GM23338 (cell line): ENCODE measurements at places on chromosomes 4 and X. TPM values are rescaled to one million over a fixed set of nuclear protein-coding genes. Genes with fewer than 3 reads are reported as not detected.

ATRX gene
- total RNA-seq, result 123 and 162 TPM in 2 replicates

FAM156B gene
- 2.8 and 19.1 TPM in 2 replicates for total RNA-seq

ABLIM2 gene
- total RNA-seq, result 1.0 and 4.3 TPM in 2 replicates

SSX3 gene
- total RNA-seq, result not detected in 2 replicates

DNA sequence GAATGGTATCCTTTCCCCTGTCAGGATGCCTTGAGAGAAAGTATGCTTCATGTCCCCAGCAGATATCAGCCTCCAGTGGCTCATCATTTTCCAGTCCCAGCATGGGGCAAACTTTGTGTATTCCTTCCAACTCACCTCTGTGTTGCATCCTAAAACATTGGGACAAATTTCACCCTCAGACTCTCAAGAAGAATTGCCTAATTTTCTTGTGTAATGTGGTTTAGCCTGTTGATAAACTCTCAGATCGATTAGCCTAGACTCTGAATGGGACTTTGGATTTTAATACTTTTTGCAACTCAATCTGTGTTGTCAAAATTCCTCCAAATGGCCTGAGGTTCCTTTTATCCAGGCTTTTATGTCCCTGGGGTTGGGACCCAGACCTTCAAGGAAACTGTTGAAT is 805.3 kb downstream of the C4orf33 start:
- no peaks in the 10 kb centered on the region for H3K36me3 ChIP-seq
- no peak for DNase-seq
- H3K27me3 ChIP-seq, result no peaks in the 10 kb centered on the region
- no peak overlapping the region for H3K27ac ChIP-seq

DNA sequence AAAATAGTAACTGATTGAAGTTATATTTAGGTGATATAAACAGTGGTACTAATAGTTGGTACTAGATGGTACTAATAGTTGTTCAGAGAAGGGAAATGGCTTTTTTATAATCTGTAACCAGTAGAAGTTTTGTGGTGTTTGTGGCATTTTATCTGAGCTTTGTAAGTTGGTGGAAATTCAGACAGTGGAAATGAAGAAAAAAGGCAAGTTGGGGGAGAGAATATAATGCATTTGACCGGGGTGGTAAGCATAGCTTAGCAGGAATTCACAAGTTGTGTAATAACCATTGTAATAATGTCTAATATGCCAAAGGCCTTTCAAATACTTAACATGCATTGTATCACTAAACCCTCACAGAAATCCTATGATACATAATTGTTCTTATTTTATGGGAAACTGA is 36.3 kb downstream of the DTHD1 start:
- H3K36me3 ChIP-seq, result no peaks in the 10 kb centered on the region
- H3K4me3 ChIP-seq, result no peak overlapping the region
- no peaks in the 10 kb centered on the region for H3K4me1 ChIP-seq
- no peak for DNase-seq
- no peaks in the 10 kb centered on the region for H3K27me3 ChIP-seq

GRCh38 chr4:110343534-110343933 is 132.4 kb upstream of the ENPEP start:
- no peak overlapping the region for H3K27ac ChIP-seq
- H3K4me3 ChIP-seq, result no peak overlapping the region
- no peaks in the 10 kb centered on the region for H3K27me3 ChIP-seq
- no peaks in the 10 kb centered on the region; the same call in 1 of the 2 replicates for H3K4me1 ChIP-seq

- H3K27me3 ChIP-seq, result no peaks in the 10 kb centered on the region
- DNase-seq, result no peak
- no peaks in the 10 kb centered on the region for H3K36me3 ChIP-seq
- H3K4me3 ChIP-seq, result no peak overlapping the region
- no peaks in the 10 kb centered on the region for H3K4me1 ChIP-seq
- no peak overlapping the region for H3K27ac ChIP-seq
Observed at GRCh38 chr4:105357258-105357980, 116.4 kb downstream of the PPA2 start.

DNA sequence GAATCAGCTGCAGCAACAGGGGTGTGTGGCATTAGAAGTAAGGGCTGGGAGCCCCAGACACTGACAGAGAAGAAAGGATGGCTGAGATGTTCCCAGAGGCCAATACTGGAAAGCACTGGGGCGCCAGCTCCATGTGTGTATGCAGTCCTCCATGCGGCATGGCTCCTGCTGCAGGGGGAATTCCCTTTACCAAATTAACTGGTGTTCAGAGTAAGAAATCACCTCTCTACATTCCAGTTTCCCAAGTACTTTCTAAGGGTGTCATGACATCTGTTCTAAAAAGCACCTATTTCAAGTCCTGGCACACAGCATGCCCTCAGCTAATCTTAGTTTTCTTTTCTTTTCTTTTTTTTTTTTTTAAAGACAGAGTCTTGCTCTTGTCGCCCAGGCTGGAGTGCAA is 98.0 kb downstream of the MAML3 start:
- peak; percentile 14 for DNase-seq
- no peaks in the 10 kb centered on the region for H3K4me1 ChIP-seq
- no peak overlapping the region for H3K27ac ChIP-seq
- H3K27me3 ChIP-seq, result no peaks in the 10 kb centered on the region
- H3K4me3 ChIP-seq, result no peak overlapping the region
- H3K36me3 ChIP-seq, result no peaks in the 10 kb centered on the region

- H3K4me1 ChIP-seq, result no peaks in the 10 kb centered on the region
- no peaks in the 10 kb centered on the region for H3K36me3 ChIP-seq
- no peak for DNase-seq
- no peaks in the 10 kb centered on the region for H3K27me3 ChIP-seq
- H3K27ac ChIP-seq, result no peak overlapping the region
Observed at GRCh38 chr4:159910721-159911120, 807.8 kb downstream of the RAPGEF2 start.

DNA sequence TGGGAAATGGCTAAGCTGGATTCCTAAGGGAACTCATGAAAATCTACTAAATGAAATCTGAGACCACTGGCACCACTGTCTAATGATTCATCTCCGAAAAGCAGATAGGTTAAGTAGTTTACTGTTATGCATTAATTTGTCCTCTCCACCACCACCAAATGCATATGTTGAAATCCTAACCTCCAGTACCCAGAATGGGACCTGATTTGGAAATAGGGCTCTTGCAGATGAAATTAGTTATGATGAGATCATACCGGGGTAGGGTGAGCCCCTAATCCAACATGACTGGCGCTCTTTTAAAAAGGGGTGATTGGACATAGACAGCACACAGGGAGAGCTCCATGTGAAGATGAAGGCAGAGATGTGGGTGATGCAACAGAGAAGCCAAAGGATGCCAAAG is 124.9 kb upstream of the GUCY1A1 start:
- H3K27me3 ChIP-seq, result no peaks in the 10 kb centered on the region
- H3K4me3 ChIP-seq, result no peak overlapping the region
- no peak for DNase-seq
- no peak overlapping the region for H3K27ac ChIP-seq

DNA sequence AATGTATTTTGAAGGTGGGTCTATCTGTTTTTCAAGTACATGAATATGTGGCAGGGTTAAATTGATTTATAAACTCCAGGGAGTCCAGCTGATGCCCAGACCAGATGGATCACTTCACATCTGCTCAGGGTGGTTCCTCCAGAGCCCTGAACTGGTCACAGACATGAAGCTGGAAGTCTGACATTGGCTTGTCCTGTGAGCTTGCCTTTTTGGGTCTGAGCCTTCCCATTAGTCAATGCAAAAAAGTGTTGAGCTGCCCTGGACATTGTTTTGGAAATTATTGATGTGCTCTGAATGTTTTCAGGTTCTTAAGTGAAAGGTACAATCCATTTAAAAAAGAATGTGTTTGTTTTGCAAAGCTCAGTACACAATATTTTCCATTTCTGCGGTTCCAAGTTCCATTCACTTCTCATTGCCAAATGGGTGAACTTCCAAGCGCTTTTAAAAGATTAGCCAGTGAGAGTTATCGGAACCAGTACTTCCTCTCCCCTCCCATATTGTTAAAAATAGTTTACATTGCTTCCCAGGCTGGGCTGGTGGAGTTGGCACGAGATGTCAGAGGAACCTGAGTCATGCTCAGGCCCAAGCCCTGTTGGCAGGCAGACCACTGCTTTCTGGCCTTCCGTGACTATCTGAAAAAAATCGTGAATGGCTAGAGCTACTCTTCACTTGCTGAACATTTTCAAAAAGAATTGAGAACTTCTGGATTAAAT is 52.1 kb downstream of the PDGFRA start:
- peaks cover 20% of the 10 kb centered on the region for H3K4me1 ChIP-seq
- H3K27ac ChIP-seq, result no peak overlapping the region
- H3K4me3 ChIP-seq, result no peak overlapping the region
- H3K27me3 ChIP-seq, result no peaks in the 10 kb centered on the region
- peaks cover 18% of the 10 kb centered on the region for H3K36me3 ChIP-seq

DNA sequence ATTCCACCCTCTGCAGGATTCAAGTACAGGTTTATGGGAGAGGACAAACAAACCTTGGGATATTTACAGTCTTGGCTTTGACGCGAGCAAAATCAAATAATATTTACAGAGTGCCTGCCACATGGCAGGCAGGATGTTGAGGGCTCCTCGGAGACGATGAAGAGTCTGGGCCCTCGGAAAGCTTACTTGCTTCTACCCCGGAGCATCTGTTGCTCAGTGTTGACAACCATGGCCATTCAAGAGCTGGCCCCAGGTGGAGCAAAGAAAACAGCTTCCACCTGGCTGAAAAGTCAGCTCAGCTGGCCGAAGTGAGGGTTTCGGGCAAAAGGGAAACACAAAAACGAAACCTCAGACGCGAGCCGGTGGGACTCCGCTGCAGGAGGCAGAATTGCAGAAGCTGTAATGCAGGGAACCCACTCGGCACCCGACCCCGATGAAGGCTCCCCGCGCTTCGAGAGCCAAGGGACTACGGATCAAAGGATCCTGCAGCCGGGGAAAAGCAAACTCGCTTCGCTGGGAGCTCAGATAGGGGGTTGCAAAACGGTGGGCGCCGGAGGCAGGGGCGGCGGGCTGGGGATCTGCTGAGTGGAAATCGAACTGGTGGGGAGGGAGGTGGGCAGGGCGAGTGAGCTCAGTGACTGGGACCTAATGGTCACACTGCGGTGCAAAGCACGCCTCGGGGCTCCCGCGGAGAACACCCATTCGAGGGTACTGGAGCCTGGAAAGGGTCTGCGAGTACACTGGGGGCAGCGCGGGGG is 805 bp downstream of the ATP8A1 start:
- H3K36me3 ChIP-seq, result no peaks in the 10 kb centered on the region
- peaks cover 7% of the 10 kb centered on the region; the same call in 1 of the 2 replicates for H3K27me3 ChIP-seq
- DNase-seq, result peak; percentile 48
- no peak overlapping the region for H3K27ac ChIP-seq
- H3K4me3 ChIP-seq, result peak overlapping the region; percentile 68
- H3K4me1 ChIP-seq, result peaks cover 25% of the 10 kb centered on the region

GRCh38 chrX:6159468-6159867 is 69.2 kb downstream of the NLGN4X start:
- no peaks in the 10 kb centered on the region for H3K4me1 ChIP-seq
- H3K4me3 ChIP-seq, result no peak overlapping the region
- DNase-seq, result no peak

GRCh38 chr4:26362745-26363439 is 42.1 kb downstream of the RBPJ start:
- peaks cover 46% of the 10 kb centered on the region for H3K4me1 ChIP-seq
- no peak overlapping the region for H3K4me3 ChIP-seq
- no peak overlapping the region for H3K27ac ChIP-seq

DNA sequence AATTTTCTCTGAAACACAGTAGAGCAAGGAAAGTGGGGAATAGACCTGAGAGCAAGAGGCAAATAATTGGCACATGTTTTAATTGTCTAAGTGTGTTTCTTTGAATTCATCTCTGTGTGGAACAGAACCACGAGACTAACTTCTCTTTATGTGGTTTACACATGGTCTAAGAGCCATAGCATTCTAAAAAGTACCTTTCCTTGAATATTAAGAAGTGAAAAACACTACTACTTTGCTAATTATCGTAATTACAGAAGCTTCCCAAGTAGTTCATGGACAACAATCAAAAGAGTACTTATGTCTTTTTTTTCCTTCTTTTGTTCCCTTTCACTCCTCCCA is 2.9 kb upstream of the CYBB start:
- no peaks in the 10 kb centered on the region for H3K27me3 ChIP-seq
- DNase-seq, result no peak
- no peak overlapping the region for H3K27ac ChIP-seq
- H3K36me3 ChIP-seq, result no peaks in the 10 kb centered on the region
- H3K4me1 ChIP-seq, result no peaks in the 10 kb centered on the region
- no peak overlapping the region for H3K4me3 ChIP-seq

DNA sequence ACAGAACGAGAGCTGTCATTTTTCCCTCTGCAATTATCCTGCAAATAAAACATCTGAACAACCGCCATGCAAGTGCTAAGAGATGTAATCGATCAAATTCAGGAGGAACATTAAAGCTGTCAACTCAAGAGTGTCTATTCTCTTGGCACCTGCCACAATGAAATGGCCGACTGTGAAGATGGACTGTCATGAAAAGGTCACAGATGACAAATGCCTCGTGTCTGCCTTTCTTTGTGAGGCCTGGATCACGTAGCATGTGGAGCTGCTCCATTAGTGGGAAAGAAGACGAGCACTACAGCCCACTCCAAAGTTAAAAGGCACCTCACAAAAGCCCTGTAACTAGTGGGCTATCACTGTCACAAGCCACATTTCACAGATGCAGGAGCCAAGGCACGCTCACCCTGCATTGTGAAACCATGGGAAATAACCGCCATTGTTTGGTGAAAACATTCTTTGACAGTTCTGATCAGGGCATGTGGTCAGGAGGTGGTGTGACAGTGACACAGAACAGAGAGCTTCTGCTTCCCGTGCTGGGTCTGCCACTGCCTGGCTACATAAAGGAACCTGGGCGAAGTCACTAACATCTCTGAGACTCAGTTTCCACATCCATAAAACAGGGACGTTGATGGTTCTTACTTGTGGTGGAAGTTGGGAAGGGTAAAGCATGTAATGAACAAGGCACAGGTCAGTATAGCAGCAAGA is 98.9 kb downstream of the EVC2 start:
- no peak for DNase-seq
- no peak overlapping the region for H3K27ac ChIP-seq
- H3K27me3 ChIP-seq, result no peaks in the 10 kb centered on the region
- no peaks in the 10 kb centered on the region for H3K36me3 ChIP-seq
- H3K4me3 ChIP-seq, result no peak overlapping the region
- H3K4me1 ChIP-seq, result peaks cover 5% of the 10 kb centered on the region; the same call in 1 of the 2 replicates

GRCh38 chrX:41512394-41512793 is 65.3 kb downstream of the NYX start:
- no peak for DNase-seq
- no peak overlapping the region for H3K4me3 ChIP-seq
- H3K36me3 ChIP-seq, result no peaks in the 10 kb centered on the region
- H3K4me1 ChIP-seq, result peaks cover 8% of the 10 kb centered on the region; the same call in 1 of the 2 replicates
- H3K27me3 ChIP-seq, result no peaks in the 10 kb centered on the region

DNA sequence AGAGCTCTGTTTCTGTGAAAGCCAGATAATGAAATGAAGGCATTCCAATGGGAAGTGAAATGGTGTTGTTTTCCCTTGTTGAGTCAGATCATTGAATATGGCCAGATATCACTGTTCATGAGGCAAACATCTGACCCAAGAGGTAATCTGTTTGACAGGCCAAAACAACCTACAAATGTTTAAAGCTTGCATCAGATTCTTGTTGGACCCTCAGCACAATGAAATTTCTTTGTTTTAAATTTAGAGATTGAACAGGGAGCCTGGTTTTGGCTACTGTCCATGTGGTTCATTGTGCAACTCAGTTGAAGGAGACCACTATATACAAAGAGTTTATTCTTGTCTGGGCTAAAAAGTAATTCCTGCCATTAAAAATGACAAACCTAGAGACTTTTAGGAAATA is 159.1 kb downstream of the AFF2 start:
- H3K4me1 ChIP-seq, result no peaks in the 10 kb centered on the region
- no peaks in the 10 kb centered on the region for H3K27me3 ChIP-seq
- no peak overlapping the region for H3K27ac ChIP-seq
- H3K4me3 ChIP-seq, result no peak overlapping the region
- DNase-seq, result no peak
